ENCODE measurements at places on chromosomes 7 and 10.
A peak's percentile ranks its signal among the peaks of the same experiment; 100 is the strongest.

DNA sequence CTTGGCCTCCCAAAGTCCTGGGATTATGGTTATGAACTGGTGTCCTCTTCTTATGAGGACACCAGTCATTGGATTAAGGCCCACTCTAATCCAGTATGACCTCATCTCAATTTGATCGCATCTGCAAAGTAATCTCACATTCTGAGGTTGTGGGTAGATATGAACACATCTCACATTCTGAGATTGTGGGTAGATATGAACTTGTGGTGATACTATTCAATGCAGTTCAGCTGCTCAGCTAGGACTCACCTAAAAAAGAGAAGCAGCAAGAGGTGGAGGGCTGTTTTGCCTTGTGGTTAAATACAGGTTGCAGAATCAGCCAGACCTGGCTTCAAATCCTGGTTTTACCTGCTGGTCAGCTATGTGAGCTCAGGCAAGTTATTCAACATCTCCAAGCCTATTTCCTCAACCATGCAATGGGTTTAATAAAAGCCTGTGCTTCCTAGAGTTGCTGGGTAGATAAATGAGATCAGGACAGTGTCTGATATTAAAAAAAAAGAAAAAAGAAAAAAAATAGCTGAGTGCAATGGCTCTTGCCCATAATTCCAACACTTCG is 8.5 kb upstream of the BAG3 start:
- no peak for DNase-seq

- DNase-seq = no peak
These were observed 511.2 kb upstream of the KLF6 start for GRCh38 chr10:4296161-4296560.

GRCh38 chr7:66013938-66014337 is 31.9 kb upstream of the GUSB start:
- DNase-seq = peak; percentile 68

GRCh38 chr10:114565066-114565465 is 93.0 kb downstream of the ABLIM1 start:
- no peak for DNase-seq

DNA sequence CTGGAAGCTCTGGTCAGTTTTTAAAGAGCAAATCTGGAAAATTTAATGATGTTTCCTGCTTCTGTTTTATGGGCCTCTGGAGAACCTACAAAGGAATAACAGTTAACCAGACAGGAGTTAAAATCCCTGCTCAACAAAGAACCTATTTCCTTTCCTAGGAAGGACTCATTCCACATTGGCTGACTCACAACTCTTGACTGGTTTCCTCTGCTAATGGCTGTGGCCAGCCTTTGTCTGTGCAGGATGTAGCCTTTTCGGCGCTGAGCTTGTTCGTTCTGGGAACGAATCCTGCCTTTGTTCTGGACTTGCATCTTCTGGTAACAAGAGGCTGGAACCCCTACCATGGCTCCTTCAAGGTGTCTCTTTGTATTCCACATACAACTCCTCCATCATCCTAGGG is 112.8 kb upstream of the PDCD4 start:
- no peak for DNase-seq

DNA sequence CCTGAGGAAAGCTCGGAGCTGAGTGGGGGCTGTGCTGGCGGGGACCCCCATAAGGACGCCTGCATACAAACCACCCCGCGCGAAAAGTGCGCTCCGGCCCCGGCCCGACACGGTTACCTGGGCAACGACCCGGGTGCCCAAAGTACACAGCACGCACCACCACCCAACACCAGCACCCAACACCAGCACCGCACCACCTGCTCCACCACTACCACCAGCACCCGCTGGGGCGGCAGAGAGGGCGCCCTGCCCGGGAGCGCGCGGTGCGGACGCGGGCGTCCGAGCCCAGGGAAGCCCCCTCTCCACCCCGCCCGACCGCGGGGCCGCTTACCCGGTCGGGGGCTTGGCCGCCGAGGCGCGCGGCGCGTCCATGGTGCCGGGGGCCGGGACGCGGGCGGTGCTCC is 345 bp downstream of the COBL start:
- DNase-seq = no peak

GRCh38 chr10:132789659-132790148 is 3.8 kb upstream of the NKX6-2 start:
- DNase-seq = no peak

DNA sequence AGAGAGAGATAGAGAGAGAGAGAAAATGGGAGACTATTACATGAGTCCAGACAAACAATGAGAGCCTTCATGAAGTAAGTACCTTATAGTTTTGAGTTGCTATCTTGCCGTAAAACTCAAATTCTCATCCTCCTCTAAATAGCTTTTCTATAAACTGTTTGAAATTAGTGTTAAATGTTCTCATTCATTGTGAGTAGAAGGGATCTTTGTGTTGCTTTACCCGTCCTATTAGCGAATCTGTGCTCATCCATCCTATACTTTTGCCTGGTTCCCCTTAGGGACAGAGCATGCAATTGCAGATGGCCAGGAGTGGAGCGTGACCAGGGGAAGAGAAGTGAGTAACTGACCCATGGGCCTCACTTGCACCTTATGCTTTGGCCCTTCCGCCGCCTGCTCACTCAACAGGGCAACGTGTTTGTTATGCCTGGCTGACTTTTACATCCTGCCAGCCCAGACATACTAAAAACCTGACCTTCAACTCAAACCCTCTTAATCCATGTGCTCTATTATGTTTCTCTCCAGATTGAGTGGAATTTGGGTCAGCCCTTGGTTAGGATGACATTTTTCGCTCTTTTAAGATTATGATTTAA is 244.2 kb upstream of the YAE1 start:
- no peak for DNase-seq

- peak; percentile 28 for DNase-seq
These were observed 35.7 kb downstream of the SLC29A3 start for GRCh38 chr10:71354776-71355175.

DNA sequence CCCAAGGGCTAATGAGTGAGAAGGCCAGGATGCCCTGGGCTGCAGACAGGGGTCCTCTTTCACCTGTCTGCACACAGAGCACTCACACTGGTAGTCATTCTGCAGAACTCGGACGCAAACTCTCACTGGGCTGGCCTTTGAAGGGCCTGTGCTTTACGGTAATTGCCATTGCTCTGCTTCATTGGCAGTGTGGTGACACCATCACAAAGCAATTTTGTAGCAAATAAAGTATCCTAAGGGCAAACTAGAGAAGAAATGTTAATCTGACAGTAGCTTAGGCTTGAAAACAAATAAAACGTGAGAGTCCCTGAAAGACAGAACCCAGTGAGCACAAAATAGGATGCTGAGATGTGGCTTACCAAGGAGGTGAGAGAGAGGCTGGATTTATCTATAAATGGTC is 30.6 kb upstream of the FIGNL1 start:
- no peak for DNase-seq

DNA sequence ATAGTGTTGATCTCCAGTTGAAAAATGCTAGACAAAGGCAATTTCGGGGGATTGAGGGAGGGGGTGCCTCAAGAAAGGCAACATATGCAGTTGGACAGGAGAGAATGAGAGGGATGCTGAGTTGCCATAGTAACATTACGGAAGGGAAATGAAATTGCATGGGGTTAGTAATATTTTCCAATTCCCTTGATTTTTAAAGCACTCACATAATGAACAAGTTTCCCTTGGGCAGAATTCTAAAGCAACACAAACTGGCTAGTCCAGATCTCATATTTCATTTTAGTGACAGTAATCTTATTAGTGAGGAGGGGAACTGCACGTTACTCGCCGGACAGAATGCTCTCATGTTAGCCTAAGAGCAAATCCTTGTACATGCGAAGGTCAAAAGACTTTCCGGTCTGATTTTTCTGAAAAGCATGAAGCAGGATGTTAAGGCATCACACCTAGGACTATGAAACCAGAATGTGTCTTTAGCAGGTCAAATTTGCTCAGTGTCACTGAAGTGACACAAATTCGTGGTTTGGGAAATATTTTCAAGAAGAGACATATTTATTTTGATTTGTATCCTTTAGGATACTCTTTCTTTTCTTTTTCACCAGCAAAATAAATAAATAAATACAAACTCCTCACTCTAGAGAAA is 165.5 kb downstream of the ANK3 start:
- no peak for DNase-seq

GRCh38 chr7:16728811-16729210 is 24.7 kb upstream of the TSPAN13 start:
- no peak for DNase-seq

- DNase-seq = no peak
These were observed 35.8 kb downstream of the TCERG1L start for GRCh38 chr10:131275691-131276090.

GRCh38 chr7:118590107-118590506 is 365.6 kb downstream of the ANKRD7 start:
- peak; percentile 33 for DNase-seq

GRCh38 chr10:126380352-126381076 is 7.8 kb downstream of the ADAM12 start:
- no peak for DNase-seq

DNA sequence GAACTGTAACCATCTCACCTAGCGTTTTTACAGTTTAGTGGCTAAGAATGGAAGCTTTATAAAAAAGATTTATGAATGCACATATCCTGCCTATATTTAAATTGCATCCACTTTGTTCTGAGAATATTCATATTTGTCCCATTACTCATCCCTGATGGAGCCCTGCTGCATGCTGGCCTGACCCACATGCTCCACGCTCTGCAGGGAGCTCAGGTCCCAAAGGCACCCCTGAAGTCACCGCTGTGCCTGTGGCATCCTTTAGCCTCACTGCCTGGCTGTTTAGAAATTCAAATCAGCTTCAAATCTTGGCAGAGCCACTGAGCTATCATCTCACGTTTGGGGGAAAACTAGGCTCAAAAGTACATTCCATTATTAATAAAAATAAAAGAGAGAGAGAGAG is 24.4 kb downstream of the C10orf90 start:
- DNase-seq = no peak

- peak; percentile 86 for DNase-seq
These were observed 19.8 kb downstream of the PIK3AP1 start for GRCh38 chr10:96700374-96701099.

DNA sequence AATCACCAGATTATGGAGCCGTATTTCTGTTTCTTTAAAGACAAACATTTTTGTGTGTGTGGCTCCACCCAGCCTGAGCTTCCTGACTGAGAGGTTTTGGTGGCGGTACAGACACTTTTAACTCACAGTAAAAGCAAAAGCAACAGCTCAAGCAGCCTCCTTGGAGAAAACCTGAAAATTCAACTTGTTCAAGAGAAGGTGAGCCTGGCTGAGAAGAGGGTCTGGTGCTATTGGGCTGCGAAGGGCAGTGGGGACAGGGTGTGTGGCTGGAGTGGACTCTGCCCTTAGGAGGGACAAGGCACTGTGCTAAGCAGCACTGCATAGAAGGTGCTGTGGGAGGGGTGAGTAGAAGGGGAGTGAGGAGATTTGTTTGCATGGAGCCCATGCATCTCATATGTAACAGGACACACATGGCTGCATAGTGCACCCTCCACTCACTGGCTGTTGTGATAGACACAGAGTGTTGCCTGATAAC is at the start of gene GIMAP7:
GIMAP7 (plus strand) TSS at position 125 of the 475 bp plus-strand sequence. CDS start 5,103 bp downstream, outside the sequence.
- peak; percentile 32 for DNase-seq

DNA sequence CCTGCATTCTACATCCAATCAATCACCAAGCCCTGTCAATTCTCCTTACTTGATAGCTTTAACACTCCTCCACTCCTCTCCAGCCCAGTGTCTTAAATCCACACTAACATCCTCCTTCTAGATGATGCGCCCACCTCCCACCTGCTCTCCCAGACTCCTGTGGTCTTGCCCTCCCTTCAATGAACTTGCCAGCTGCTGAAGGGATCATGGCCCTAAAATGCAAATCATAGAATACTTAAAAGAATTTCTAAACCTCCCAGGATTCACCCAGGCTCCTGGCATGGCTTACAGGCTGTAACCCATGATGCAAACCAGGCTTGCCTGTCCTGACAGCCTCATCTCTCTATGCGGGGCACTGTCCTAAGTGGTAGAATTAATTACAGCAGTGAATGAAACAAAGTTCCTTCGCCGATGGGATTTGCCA is 43.6 kb downstream of the SYPL1 start:
- no peak for DNase-seq

DNA sequence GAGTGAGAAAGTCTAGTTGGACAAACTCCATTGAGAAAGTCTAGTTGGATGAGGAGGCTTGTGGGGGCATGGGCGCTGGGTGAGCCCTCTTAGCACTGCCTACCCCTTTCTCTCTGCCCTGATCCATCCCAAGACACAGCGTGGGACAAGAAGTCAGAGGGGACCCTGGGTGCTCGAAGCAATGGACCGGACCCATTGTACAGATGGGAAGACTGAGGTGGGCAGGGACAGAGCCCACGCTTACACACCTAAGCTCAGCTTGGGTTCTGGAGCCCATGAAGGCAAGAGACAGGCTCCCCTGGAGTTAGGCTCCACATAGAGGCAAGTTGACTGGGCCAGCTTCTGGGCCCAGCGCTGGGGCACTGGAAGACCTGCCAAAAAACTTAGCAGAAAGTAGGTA is 126.8 kb upstream of the TNRC18 start:
- no peak for DNase-seq

DNA sequence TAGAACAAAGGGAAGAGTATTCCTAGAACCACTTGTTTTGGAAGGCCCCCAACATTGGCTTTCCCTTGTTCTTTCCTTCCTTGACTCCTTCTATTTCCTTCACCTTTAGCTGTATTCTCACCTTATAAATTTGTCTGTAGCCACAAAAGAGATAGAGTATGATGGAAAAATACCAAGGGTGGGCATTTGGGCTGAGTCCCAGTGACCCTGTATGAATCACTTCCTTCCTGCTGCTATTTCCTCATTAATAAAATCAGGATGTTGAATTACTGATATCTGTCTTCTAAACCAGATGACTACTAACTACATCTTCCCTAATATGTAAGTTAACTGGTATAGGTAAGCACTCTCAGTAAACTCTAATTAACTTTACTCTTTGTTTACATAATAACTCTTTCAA is 55.1 kb downstream of the IFIT5 start:
- DNase-seq = no peak

DNA sequence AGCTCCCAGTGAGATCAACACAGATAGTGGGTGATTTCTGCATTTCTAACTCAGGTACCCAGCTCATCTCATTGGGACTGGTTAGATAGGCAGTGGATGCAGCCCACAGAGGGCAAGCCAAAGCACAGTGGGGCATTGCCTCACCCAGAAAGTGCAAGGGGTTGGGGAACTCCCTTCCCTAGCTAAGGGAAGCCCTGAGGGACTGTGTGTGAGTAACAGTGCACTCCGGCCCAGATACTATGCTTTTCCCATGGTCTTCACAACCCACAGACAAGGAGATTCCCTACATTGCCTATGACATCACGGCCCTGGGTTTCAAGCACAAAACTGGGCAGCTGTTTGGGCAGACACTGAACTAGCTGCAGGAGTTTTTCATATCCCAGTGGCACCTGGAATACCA is 62.8 kb downstream of the PPP1R3A start:
- no peak for DNase-seq

GRCh38 chr7:101990811-101991418 is 173.5 kb downstream of the CUX1 start:
- peak; percentile 66 for DNase-seq
